Fibroblast of skin of scalp (primary cell): ENCODE measurements at places on chromosomes 7 and 10.

DNA sequence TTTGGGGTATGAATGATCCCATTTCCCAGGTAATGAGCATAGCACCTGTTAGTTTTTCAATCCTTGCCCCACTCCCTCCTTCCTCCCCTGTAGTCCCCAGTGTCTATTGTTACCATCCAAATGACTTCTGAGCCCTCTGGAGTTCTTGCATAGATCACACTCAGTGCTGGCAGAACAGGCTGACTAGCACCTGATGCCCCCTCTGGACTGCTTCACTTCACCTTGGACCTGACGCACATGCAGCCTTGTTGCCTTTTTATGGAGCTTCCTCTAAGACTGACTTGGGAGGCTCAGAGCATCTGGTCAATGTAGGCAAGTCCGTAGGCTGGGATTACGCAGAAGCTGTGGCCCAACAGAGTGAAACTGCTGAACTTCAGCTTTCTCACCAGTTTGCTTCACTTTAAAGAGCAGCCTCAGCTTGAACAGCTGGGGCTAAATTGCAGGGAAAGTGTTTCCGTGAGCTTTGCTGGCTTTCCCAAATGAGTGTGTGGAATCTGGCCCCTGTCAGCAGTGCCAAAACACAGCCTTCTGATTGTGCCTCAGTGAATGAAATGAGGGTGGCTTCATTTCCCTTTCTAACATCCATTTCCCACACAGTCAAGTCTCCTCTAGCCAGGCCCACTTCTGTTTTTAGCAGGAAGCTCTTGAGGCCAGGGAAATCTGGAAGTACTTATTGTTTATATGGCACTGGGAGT lies 48.5 kb downstream of the NXPH1 start:
- no peak for DNase-seq

DNA sequence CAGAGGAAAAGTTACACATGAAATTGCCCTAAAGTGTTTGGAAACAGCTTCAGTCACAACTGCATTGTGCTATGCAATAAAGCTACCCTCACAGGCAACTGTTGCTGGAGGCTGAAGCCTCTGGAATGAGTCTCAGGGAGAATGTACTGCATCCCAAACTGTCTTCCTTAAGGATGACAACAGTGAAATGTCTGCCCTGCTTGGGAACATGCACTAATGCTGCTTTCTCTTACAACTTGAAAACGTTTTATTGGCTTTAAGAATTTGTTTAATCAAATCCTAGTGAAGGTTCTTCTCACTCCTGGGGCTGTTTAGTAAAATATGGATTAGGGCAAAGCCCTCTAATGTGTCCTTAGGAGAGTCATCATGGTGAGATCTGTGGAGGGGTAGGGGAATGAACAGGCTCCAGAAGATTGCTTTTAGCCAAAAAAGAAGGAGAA lies 215.4 kb downstream of the TWIST1 start:
- DNase-seq, result peak; percentile 52

DNA sequence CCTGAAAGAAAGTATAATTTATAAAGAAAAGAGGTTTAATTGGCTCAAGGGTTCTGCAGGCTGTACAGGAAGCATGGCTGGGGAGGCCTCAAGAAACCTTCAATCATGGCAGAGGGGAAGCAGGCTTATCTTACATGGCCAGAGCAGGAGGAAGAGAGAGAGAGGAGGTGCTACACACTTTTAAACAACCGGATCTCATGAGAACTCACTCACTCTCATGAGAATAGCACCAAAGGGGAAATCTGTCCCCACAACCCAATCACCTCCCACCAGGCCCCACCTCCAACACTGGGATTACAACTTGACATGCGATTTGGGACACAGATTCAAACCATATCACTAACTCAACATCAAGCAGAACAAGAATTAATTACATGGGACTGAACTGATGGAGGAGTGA lies 6.9 kb upstream of the ZNF485 start:
- DNase-seq, result no peak

DNA sequence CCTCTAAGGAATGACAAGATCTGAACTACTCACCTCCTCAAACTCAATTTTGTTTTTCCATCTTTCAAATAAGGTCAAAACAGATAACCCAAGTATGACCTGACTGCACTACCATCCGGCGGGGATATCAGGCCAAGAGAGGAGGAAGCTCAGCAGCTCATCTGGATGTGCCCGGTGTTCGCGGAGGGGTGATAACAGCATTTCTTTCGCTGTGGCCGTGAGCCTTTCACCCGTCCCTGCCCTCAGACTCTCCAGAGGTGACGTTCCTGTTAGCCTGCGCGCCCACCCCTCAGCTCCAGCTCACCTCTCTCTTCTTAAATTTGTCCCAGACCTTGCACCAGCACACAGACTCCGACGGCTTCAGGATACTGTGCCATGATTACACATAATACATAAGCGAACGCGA lies 526 bp downstream of the ZNF248 start:
- no peak for DNase-seq

GRCh38 chr7:42548816-42549611 lies 312.0 kb upstream of the GLI3 start:
- peak; percentile 27 for DNase-seq

DNA sequence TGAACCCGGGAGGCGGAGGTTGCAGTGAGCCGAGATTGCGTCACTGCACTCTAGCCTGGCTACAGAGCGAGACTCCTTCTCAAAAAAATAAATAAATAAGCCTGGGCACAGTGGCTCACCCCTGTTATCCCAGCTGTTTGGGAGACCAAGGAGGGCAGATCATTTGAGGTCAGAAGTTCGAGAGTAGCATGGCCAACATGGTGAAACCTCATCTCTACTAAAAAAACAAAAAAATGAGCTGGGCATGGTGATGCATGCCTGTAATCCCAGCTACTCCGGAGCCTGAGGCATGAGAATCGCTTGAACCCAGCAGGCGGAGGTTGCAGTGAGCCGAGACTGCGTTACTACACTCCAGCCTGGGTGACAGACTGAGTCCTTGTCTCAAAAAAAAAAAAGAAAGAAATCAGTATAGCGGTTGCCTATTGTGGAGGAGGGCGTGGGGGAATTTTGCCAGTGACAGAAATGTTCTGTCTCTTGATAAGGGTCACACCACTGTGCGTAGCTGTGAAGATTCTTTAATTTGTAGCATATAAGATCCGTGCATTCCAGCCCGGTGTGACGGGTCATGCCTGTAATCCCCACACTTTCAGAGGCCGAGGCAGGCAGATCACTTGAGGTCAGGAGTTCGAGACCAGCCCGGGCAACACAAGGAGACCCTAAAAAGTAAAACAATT lies 17.9 kb upstream of the EIF3B start:
- DNase-seq, result no peak

- DNase-seq, result no peak
These were observed 173.1 kb downstream of the ADRA2A start for GRCh38 chr10:111249925-111250324.

GRCh38 chr10:43203448-43204041 lies 63.3 kb downstream of the RASGEF1A start:
- no peak for DNase-seq

DNA sequence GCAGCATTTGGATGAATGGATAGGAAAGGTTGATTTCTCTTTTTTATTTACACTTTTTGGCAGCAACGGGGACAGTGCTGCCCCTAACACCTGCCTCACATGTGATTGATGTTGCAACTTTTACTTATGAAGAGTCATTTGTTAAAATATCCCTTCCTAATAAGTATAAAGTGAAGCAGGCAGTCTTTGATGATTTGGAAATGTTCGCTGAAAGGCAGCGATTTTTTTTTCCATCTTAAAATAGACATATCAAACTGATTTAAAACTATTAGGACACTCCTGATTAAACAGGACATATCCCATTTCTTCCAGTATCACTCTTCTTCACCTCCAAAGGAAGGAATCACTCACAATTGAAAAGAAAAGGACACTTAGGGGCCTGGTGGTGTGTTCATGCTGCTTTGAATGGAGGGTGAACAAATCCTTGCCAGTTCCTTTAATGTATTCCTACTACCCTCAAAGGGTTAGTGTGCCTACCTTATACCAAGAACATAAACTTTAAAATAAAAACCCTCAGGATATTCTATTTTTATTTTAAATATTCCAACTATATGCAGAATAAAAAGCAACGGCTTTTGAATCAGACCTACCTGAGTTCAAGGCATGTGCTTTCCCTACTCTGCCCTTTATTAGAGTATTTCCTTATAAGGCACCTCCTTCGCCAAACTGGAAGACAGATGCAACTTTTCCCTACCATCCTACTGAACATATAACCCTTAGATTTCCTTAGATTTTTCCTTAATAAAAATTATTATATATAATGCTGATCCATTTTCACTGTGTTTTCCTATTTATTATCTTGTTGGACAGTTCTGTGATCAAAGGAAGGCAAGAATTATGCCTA lies 1.1 kb downstream of the ADK start:
- DNase-seq, result no peak

GRCh38 chr10:117472872-117473271 lies 69.7 kb upstream of the EMX2 start:
- DNase-seq, result no peak

DNA sequence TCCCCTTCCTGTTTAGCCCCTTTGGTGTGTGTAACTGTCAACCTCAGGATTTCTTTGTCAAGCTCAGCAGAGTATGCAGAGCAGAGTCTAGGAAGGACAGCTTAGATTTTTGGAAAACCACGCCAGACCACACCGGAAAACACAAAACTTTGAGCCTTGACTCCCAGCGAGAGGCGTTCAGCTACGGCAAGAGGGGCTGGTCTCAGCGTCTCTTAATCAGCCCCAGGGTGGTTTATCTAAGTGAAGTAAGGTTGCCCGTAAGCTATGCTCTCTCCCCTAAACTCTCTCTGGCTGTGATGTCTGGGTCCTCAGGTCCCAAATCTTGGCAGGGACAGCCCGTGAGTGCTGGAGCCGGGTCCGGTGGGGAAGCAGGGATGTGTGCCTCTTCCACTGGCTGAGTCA lies 230.9 kb downstream of the KLF6 start:
- no peak for DNase-seq

DNA sequence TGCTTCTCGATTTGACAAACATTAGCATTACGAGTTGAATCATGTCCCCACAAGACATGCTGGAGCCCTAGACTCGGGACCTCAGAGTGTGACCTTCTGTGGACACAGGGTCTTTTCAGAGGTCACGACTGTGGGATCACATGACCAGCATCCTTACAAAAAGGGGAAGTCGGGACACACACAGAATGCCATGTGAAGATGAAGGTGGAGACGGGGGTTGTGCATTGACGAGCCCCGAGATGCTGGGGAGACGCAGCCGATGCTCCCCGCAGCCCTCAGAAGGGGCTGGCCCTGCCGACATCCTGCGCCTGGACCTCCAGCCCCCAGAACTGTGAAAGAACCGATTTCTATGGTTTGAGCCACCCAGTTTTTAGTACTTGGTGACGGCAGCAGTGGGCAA lies 7.5 kb downstream of the ZFAND2A start:
- DNase-seq, result no peak

DNA sequence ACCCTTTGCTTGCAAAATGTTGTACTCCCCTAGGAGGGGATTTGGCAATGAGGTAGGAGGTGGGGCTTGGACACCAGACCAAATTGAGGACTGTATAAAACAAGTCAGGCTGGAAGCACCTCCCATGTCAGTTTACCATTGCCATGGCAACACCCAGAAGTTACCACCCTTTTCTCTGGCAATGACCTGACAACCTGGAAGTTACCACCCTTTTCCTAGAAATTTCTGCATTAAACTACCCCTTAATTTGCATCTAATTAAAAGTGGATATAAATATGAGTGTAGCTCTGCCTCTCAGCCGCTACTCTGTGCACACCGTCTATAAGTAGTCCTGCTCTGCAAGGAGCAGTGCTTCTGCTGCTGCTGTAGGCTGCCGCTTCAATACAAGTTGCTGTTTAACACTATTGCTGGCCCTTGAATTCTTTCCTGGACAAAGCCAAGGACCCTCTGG lies 7.8 kb upstream of the BLNK start:
- no peak for DNase-seq

- peak; percentile 76 for DNase-seq
These were observed 905 bp downstream of the ASB13 start for GRCh38 chr10:5665373-5666007.

DNA sequence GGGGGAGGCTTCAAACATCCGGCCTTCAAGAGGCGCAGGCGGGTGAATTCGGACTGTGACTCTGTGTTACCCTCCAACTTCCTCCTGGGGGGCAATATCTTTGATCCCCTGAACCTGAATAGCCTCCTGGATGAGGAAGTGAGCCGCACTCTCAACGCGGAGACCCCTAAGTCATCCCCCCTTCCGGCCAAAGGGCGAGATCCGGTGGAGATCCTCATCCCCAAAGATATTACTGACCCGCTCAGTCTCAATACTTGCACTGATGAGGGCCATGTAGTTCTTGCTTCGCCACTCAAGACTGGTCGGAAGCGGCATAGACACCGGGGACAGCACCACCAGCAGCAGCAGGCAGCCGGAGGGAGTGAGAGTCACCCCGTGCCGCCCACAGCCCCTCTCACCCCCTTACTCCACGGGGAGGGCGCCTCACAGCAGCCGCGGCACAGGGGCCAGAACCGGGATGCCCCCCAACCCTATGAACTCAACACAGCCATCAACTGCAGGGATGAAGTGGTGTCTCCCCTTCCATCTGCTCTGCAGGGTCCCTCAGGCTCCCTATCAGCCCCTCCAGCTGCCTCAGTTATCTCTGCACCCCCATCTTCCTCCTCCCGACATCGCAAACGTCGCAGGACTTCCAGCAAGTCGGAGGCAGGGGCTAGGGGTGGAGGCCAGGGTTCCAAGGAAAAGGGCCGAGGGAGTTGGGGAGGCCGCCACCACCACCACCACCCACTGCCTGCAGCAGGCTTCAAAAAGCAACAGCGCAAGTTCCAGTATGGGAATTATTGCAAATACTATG lies 1.1 kb downstream of the MEPCE start:
- no peak for DNase-seq
